ENCODE measurements at places on chromosomes 7 and 10. TPM values are rescaled to one million over a fixed set of nuclear protein-coding genes. Genes with fewer than 3 reads are reported as not detected.

MAGI2 gene
- 7.2 TPM for total RNA-seq

AEBP1 gene
- 65.0 TPM for total RNA-seq

PLEKHS1 gene
- not detected for total RNA-seq

ZNF727 gene
- total RNA-seq = 2.5 TPM

CCDC172 gene
- total RNA-seq = not detected

C10orf67 gene
- total RNA-seq = 0.27 TPM

KCP gene
- 0.50 TPM for total RNA-seq

PON3 gene
- 1.6 TPM for total RNA-seq

GARIN1A gene
- total RNA-seq = 2.1 TPM

DNA sequence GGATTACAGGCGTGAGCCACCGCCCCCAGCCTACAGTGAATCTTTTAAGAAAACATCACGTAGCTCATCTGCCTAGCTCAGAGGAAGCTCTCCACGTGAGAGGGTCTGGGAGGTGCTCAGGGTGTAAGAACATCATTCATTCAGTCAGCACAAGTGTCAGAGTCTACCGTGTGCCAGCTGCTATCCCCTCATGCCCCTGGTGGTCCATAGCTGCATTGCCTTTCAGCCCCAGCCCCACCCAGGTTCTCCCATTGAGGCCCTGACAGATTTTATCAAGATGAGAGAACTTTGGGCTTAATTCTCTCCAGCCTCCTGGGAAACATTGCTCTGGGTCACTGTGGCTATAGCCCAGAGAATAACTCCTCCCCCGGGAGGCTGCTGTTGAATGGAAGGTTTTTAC, 45.1 kb downstream of the ZNF503 start:
- DNase-seq = no peak

DNA sequence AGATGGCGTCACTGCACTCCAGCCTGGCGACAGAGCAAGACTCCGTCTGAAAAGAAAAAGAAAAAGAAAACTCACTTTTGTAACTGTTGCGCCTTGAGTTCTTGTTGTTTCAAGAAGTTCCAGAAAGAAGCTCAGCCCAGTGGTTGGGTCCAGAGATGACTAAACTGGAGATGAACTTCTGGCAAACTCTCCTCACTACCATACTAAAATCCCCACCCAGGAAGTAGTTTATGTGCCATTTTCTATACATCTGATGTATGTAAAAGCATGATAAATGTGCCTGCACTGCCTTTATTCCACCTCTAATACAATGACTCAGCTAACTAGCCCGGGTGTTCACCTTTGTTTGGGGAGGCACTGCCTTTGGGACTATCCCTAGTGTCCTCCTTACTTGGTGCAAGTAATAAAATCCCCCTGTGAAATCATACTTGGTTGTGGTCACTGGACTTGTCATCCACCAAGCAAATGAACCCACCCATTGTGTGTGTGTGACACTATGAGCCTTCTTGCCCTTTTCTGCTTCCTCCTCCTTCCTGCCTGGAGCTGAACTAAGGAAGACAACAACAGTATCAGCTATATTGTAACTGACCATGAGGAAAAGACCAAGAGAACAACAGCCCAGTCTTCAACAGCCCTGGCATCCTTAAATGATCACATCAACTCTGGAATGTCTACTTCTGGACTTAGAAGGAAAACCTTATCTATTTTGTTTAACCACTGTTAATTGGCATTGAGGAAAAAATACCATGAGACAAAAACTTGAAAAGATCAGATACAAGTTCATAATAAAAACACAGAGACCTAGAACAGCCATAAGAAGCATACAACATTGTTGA, 33.6 kb downstream of the JMJD1C start:
- no peak for DNase-seq

DNA sequence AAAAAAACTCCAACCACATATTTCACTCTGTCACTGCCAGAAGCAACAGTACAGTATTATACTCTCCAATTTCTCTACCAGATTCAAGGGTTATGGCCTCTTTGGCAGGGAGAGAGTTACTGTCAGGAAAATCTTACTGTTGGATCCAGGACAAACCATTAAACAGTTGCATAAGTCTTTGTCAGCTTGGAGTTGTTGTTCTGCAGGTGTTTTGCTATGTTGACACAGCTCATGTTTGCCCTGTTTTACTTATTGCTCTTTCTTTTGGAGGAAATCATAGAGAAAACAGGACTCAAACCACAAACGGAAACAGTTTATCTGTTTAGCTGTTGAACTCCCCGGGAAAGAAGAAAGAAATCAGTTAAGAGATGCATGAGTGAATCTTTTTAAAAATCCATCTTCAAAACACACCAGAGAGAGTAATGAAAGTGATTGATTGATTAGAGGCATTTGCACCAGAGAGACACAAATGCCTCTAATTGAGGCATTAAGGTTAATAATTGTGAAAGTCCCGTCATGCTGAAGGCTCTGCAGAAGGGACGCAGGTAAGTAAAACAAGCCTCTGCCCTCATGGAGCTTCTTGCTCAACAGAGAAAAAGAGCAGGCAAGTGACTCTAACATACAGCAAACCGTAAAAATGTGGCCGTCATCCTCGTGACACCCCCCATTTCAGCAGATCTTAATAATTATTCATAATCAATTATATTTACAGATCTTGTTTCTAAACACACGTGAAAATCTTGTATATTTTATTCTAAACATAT, 38.7 kb upstream of the ARHGAP21 start:
- DNase-seq = no peak

DNA sequence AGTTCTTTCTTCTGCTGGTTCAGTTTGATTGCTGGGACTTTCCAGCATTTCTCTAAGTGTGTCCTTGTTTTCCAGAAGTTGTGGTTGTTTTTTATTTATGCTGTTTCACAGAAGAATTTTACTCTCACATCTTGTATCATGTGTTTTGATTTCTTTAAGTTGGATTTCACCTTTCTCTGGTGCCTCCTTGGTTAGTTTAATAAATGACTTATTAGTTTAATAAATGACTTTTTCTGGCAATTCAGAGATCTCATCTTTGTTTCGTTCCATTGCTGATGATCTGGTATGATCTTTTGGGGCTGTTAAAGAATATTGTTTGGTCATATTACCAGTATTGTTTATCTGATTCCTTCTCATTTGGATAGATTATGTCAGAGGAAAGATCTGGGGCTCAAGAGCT, 59.8 kb upstream of the CYP2C9 start:
- DNase-seq = no peak

DNA sequence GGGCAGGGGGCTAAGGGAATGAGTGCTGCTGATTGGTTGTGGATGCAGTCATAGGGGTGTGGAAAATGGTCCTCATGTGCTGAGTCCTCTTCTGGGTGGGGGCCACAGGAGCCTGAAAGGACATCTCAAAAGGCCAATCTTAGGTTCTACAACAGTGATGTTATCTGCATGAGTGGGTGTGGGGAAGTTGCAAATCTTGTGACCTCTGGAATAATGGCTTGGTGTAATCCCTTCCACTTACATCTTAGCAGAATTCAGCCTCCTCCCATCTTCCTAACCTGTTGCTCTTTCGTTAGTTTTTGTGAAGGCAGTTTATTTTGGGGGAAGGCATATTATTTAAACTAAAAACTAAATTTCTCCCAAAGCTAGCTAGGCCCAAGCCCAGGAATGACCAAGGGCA, 42.0 kb upstream of the OIT3 start:
- DNase-seq = no peak

DNA sequence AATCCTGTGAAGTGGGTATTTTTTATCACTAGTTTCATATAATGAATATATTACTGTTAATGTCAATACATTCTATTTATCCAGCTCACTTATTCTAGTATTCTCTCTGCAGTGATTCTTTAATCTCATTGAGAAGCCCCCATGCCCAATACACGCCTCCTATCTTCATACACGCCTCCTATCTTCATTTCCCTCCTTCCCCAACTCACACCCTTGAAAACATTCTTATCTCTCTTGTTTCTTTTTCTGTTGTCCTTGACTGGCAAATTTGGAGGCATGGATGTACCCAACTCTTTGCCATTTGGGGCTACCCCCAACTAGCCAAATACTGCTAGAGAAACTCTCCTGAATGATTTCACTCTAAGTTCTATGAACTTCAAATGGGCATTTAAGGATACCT, 40.5 kb downstream of the ST8SIA6 start:
- DNase-seq = no peak

GRCh38 chr7:5266191-5267028, 16.3 kb upstream of the SLC29A4 start:
- DNase-seq = no peak

- DNase-seq = no peak
These were observed 29.7 kb downstream of the TMEM270 start for GRCh38 chr7:73890555-73891147.

- DNase-seq = no peak
These were observed 74.1 kb upstream of the ANK3 start for GRCh38 chr10:60463746-60464145.

- DNase-seq = no peak
These were observed 76.9 kb downstream of the NRP1 start for GRCh38 chr10:33257439-33258080.

- DNase-seq = no peak
These were observed 71.6 kb upstream of the ZNF746 start for GRCh38 chr7:149569025-149569725.

GRCh38 chr10:71038921-71039320, 150.6 kb upstream of the PCBD1 start:
- DNase-seq = no peak
